ENCODE measurements at places on chromosomes 5 and 9.
A peak's percentile ranks its signal among the peaks of the same experiment; 100 is the strongest.

- DNase-seq, result peak; percentile 87
Observed at GRCh38 chr9:88651682-88652633, 117.0 kb downstream of the NXNL2 start.

DNA sequence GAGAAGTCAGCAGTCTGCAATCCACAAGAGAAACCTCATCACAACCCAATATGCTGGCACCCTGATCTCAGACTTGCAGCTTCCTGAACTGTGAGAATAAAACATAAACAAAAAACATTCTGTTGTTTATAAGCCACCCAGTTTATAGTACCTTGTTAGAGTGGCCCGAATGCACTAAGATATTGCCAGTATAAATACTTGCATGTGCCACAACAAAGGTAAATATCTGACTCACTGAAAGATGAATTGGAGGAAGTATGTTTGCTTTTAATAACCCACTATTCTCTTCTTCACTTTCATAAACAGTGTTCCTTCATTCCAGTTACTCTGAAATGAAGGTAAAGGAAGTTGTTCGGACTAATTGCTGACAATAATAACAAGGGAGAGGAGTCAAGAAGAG lies 1163.4 kb upstream of the CDH6 start:
- DNase-seq, result no peak

DNA sequence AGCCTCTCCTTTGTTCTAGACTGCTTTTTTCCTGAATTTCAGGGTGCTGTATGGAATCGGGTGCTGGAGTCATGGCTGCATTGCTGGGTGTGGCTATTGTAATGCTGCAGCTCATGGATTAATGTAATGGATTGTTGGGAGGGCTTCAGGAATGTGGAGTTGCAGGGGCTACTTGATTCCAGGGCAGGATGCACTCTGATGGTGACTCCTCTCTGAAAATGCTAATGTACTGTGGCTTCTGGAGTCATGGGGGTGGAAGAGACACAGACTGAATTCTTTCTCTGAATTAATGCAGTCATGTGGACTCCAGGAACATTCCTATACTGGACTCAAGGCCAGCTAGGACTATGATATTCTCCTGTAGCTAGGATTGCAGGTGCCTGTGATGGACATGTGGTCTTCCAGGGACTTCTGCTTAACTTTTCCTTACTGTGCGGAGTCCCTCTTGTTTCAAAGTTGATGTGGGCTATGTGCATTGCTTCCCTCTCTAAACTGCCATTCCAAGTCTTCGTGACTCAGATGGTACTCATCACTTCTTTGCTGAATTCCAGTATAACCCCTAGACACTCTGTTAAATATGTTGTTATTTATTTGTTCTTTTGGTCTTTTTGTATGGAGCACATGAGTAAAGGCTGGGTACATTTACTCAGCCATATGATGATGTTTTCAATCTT lies 396.2 kb downstream of the KCTD16 start:
- DNase-seq, result no peak

GRCh38 chr9:4548811-4549725 lies 58.8 kb downstream of the SLC1A1 start:
- no peak for DNase-seq

GRCh38 chr5:57538341-57538955 lies 55.8 kb upstream of the ACTBL2 start:
- DNase-seq, result peak; percentile 77

GRCh38 chr9:82987370-82988189 lies 75.4 kb downstream of the RASEF start:
- DNase-seq, result no peak

DNA sequence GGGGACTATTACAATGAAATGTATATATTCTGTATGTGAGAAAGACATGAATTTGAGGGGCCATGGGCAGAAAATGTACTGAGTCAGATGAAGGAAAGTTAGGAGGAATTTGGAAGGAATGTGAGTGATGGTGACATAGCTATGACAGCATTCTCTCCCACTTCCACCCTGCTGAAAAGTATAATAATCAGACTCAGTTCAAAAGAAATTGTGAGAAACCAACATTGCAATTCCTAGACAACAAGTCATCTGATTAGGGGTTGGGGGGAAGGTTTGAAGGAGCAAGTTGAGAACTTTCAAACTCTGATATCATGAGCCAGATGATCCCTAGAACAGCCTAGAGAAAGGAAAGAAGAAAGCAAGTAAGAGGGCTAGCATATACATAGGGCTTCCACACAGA lies 370.6 kb downstream of the DMRTA1 start:
- peak; percentile 14 for DNase-seq

DNA sequence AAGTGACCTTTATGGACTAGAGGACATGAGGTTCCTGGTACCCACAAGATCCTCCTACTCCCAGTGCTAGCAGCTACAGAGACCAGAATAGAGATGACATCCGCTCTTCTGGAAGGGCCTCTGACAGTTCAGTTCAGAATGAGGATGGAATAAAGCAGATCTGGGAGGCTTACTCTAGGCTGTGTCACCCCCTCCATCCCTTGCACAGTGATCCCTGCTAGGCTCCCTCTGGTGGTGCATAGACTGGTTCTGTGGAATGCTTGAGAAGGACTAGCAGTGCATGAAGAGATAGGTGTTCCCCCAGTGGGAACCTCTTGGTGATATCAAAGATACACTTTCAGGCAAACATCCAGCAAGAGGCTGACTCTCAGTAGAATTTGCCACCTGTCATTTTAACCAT lies 83.0 kb downstream of the NPR3 start:
- no peak for DNase-seq

GRCh38 chr9:117873664-117874063 lies 169.5 kb downstream of the TLR4 start:
- no peak for DNase-seq

DNA sequence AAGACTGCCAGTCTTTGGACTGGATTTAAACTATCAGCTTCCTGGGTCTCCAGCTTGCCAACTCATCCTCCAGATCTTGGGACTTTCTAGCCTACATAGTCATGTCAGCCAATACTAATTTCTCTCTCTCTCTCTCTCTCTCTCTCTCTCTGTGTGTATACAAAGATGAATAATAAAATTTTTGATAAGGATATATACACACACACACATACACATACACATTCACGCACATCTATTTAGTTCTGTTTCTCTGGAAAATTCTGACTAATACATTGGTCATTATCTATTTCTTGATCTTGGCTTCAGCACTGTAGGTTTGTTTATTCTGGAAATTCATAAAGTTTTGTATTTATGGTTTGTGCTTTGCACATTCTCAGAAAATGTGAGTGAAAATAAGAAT lies 1606.2 kb upstream of the NUDT12 start:
- DNase-seq, result no peak

DNA sequence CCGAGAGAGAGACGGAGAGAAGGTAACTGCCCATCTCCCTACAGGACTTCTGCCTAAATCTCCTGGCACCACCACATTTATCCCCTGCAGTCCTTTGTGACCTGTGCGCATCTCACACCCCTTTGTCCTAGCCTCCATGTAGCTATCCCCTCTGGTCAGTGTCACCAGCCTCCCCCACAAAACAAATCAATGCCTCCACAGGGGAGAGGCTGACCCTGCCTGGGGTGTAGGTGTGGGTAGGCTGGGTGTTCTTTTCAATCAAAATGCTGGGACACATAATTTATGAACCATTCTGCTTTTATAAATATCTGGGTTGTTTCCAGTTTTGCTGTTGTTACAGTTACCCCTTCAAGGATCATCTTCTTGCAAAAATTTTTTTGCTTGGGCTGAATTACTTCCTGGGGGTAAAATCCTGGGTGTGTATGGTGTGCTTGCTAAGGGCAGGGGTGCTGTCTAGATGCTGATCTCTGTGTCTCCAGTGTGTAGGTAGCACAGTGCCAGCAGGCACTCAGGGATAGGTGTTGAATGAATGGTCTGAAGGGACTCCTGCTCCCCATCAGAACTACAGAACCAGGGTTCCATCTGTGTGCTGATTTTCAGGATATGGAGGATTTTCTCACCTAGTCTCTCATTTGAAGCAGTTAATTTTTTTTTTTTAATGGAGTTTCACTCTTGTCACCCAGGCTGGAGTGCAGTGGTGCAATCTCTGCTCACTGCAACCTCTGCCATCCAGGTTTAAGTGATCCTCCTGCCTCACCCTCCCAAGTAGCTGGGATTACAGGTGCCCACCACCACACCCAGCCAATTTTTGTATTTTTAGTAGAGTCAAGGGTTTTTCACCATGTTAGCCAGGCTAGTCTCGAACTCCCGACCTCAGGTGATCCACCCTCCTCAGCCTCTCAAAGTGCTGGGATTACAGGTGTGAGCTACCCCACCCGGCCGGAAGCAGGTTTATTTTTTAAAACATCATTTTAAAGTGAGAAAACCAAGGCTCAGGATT lies at the start of gene GARIN3:
Gene GARIN3 (minus strand): TSS at position 51 of the 1,000 bp plus-strand sequence. CDS start 96 bp downstream, outside the sequence.
- DNase-seq, result no peak

- no peak for DNase-seq
Observed at GRCh38 chr5:98664736-98665135, 108.7 kb upstream of the RGMB start.

DNA sequence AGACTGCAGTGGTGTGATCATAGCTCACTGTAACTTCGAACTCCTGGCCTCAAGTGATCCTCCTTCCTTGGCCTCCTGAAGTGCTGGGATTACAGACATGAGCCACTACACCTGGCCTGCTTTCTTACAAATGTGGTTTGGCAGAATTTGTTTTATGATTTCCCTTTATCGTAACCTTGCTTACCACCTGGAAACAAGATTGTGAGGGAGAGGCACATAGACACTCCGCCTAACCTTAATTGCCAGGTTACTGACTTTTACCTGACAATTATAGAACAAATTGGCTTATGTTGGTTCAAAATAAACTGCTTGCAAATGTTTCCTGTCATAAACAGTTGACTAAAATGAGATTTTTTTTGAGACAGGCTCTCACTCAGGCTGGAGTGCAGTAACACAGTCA lies 26.8 kb upstream of the HMGCR start:
- DNase-seq, result no peak

GRCh38 chr5:40550481-40550880 lies 129.2 kb upstream of the PTGER4 start:
- DNase-seq, result no peak

DNA sequence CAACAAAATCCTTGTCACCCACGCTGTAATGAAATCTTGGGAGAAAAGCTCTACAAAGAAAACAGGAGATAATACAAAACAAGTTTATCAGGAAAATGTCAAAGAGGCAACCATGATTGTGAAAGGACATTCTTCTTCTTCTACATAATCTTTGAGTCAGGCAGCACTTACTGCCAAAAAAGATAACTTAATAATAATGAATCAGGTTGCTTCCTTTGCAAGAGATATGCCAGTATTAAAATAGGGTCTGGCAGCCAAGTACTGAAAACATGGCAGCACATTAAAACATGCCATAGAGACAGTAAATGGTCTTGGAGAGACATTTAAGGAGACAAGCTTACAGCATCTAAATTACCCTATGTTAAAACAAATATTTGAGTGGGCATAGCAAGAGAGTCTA lies 1573.4 kb downstream of the EFNA5 start:
- DNase-seq, result no peak

DNA sequence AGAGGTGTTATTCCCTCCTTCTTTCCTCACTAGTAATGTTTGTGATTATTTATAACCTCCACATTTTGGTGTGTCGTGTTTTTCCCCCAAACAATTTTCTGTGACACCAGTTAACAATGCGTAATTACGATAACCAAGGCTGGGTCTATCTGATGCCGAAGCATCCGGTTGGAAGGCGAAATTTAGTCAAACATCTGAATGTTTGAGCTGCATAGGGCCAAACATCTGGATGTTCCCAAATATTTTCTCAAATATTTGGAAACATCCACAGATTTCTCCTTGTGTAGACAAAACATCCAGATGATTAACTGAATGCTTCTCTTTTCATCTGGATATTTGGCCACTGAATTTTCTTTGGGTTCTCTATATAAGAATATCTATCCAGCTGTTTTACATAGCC lies 371.7 kb downstream of the NFIB start:
- DNase-seq, result no peak

- no peak for DNase-seq
Observed at GRCh38 chr5:107426209-107426608, 244.5 kb downstream of the EFNA5 start.

- DNase-seq, result no peak
Observed at GRCh38 chr9:106615118-106615889, 247.7 kb upstream of the ZNF462 start.

DNA sequence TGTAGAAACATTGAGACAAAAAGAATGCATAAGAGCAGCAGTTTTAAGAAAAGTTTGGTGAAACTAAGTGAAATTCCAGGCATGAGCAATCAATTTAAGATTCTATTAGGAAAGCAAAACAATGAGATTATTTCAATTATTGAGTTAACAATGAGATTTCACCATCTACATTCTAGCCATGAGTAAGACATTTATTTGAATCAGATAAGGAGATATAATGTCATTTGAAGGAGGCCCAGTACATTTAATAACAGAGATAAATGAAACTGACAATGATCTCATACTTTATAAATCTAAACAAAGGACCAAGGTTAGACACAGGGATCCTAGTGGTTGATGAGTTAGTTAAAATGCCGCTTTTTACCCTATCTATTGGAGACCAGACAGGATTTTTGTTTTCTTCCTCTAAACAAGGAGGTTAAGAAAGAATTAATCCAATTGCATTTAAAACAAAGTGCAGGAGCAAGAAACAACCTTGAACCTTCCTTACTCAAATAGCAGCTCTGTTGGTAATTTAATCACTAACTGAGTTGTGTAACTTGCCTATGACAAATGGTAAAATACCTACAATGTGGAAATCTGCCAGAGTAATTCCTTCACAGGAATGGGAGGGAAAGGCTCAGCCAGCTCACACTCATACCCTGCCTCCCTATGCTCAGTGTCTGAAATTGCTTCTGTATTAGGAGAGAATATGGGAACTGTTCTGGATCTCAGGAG lies 103.5 kb upstream of the NR3C1 start:
- peak; percentile 75 for DNase-seq
